CD4-positive, alpha-beta T cell treated with Interleukin-4 for 4 hours (primary cell): ENCODE measurements at places on chromosomes 7 and 10.
A peak's percentile ranks its signal among the peaks of the same experiment; 100 is the strongest.

GRCh38 chr10:99593312-99593711 is 26.9 kb downstream of the SLC25A28 start:
- DNase-seq = no peak

DNA sequence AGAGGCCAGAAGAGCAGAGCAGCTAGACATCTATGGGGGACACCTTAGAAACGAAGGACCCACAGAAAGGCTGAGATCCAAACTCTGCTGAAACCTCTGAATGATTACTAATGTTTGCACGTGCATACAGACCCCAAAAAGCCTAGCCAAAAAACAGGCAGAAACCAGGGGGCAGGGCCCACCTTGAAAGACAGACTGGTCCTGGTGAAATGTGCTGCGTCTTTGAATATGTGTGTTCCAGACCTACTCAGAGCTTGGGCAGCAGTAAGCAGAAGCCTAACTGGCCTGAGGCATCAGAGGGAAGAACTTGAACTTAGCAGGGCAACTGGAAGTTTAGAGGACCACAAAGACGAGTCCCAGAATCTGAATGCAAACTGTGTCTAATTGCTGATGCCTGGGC is 251.8 kb downstream of the TEX36 start:
- no peak for DNase-seq

DNA sequence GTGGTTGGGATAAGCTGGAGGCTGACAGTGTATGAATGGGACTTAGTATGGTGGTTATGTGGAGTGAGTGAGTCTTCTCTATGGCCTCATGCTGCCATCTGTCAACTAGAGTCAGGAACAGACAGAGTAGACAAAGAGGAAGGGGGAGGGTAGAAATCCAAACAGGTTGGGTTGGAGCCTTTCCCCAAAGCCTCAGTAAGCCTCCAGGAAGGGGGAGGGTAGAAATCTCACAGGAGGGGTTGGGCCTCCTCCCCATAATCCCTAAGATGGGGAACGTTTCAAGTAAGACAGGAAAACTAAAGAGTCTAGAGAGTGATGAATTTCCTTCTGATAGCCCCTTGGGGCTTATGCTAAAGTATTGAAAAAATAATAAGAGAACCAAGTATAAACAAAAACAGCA is 2.0 kb upstream of the AKR1B15 start:
- DNase-seq = no peak

DNA sequence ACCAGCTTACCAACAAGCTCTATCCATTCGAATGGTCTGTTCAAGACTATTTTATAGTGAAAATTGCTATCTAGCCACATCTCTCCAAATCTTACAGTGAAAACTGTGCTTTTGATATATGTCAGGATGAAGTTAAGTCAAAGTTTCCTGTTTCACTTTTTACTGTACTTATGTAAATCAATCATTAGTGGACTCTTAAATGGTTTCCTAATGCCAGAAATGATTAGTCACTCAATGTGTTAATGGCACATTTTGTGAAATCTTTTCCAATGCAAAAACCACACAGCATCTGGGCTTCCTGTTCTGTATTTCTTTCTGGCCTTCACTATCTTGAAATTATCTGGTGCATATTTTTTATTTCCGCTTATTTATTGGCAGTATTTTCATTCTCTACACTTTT is 87.3 kb upstream of the STEAP1B start:
- DNase-seq = no peak

- no peak for DNase-seq
These were observed 64.4 kb downstream of the ITGB8 start for GRCh38 chr7:20395104-20395503.

DNA sequence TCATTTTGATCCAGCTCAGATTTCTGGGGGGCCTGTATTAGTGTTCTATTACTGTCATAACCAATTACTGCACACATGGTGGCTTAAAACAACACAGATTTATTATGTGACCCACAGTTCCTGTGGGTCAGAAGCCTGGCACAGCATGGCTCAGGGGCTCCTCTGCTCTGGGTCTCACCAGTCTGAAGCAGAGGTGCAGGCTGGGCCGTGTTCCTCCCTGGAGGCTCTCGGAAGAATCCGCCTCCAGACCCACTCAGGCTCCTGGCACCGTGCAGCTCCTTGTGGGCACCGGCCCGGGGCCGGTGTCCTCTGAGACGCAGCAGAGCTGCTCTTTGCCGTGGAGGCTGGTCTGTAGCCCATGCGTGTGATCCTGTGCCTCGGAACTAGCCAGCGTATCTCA is 61.5 kb downstream of the RAMP3 start:
- no peak for DNase-seq

- no peak for DNase-seq
These were observed 17.9 kb downstream of the ZC3HAV1 start for GRCh38 chr7:139091677-139091996.

DNA sequence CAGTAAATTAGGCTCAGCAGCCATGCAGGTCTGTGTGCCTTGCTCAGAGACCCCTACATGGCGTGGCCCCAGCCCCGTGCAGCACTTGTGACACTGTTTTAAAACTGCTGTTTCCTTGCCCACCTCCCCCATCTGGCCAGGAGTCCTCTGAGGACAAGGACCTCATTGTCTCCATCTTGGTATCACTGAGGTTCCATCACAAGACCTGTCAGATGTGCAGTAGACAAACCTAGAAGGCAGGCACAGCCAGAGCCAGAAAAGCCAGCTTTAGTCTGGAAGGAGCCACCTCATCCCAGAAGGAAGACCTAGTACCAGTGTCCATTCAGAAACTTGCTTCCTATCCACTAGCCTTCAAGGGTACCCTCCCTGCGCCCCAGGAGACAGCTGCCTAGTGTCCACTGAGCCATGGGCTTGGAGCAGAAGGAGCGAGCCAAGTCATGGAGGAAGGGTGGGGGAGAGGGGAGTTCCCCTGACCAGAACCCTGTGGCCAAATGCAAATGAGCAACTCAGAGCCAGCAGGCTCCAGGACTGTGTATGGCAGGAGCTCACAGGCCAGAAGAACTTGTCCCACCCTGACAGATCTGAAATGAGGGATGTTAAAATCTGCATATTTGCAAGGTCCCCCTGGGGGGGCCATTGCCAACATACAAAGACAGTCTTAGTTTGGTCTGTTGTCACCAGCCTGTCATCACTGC is 176.1 kb downstream of the SH3PXD2A start:
- no peak for DNase-seq

- no peak for DNase-seq
These were observed 36.6 kb downstream of the BNIP3 start for GRCh38 chr10:131944976-131945695.

GRCh38 chr7:105046414-105046813 is 32.4 kb downstream of the KMT2E start:
- no peak for DNase-seq

DNA sequence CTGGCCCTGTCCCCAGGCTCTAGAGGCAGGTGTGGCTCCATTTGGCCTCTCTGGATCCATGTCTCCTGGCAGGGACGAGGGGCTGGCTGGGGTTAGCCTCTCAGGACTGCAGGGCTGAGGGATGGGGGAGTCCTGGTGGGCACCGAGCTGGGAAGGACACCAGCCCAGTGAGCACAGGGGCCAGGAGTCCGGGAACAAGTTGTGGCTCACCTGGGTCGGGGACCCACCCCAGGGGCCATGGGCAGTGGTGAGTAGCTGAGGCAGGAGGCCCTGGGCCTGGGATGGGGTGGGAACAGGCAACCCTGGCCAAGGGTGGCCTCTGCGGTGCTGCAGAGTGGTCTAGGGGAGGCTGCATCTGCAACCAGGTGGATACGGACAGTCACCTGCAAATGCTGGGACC is 24.1 kb downstream of the ANTXRL start:
- no peak for DNase-seq

GRCh38 chr7:4018601-4019316 is 663.3 kb upstream of the FOXK1 start:
- no peak for DNase-seq

DNA sequence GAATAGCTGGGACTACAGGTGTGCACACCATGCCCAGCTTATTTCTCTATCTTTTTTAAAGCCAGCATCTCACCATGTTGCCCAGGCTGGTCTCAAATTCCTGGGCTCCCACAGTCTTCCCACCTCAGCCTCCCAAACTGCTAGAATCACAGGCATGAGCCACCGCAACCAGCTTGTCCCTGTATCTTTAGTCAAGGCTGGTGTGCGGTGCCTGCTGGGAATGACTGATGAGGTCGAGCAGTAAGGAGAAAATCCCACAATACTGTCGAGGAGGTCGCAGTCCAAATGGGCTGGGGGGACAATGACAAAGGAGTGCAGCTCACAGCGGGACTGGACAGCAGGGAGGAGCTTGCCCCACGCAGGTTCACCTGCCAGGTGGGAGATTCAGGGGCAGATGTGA is 50.2 kb upstream of the CALN1 start:
- no peak for DNase-seq

- no peak for DNase-seq
These were observed 11.7 kb upstream of the GPR141 start for GRCh38 chr7:37671876-37672275.

- peak; percentile 53 for DNase-seq
These were observed 26.7 kb downstream of the ERCC6 start for GRCh38 chr10:49512121-49512809.

DNA sequence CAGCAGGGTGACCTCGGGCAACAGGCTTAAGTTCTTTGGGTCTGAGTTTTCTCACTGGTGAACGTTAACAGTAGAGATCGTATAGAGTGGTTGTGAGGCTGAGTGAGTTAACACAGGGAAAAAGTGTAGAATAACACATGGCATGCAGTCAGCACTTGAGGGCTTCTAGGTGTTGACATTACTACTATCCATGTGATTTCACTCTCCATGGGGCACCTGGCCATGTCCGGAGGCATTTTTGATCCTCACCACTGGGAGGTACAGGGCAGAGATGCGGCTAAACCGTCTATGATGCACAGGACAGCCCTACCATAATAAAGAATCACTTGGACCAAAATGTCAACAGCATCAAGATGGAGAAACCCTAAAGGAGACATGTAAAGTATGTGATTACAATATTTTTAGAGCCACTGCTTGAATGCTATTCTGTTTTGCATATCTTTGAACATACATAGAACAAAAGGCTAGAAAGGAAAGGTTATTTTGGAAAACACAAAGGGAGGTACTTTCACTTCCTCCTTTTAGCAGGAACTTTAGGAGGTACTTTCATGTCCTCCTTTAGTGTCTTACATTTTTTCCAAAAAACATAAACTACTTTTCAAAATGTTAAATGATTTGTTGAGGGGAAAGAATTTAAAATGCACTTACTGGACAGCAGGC is 44.3 kb downstream of the NOD1 start:
- no peak for DNase-seq

DNA sequence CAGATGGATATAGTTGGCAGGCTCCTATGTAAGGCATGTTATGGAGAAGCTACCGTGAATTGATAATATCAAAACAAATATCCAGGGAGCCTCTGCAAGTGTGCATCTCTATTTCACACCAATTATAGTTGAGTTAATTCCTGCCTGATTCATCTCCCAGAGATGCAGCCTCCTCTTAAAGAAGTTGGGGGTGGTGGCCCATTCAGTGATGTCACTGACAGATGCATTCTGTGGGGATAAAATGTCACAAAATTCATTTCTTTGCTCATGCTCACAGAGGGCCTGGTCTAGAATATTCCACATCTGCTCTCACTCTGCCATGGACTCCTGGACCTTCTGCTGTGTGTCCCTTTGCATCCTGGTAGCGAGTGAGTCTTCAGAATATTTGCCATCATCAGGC is 189.1 kb upstream of the PRSS1 start:
- no peak for DNase-seq

DNA sequence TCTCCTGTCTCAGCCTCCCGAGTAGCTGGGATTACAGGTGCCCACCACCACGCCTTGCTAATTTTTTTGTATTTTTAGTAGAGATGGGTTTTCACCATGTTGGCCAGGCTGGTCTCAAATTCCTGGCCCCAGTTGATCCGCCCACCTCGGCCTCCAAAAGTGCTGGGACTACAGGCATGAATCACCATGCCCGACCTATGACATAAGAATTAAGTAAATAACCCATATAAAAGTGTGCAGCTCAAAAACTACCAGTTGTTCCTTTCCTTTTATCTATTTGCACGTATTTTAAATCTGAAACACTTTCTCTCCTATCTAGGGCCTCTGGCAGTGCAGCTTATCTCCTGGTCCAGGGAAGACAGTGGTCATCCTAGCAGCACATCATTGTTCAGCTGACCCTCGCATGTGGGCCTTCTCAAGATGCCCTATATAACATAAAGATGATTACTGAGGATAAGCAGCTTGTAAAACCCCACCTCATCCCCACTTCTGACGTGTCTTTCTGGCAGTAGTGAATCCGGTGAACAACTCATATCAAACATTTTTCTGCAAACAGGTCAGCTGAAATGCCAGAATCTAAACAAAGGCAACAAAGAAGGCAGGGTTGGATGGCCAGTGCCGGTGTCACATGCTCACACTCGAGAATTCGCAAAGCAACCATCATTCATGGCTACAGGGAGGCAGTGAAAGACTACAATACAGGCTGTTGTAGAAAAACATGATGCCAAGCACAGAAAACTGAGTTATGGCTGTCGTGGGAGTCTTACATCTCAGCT is 36.0 kb upstream of the KCNIP2 start:
- no peak for DNase-seq

DNA sequence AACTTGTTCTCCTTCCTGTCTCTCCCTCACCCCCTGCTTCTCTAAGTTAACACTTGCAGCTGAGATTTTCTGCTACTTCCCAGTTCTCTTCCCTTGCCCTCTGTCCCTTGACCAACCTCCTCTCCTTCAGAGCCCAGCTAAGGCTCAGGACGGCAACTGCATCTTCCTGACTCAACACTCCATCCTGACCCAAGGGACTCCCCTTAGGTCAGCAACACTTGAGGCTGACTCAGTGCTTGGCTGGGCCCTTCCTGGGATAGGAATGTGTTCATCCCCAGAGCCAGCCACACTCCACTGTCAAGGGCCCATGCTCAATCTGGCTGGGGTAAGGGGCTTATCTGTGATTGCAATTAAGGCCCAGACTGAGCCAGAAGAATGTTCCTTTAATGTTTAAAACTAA is 3.4 kb downstream of the CALHM2 start:
- DNase-seq = no peak

- DNase-seq = no peak
These were observed 26.8 kb upstream of the BTBD16 start for GRCh38 chr10:122244001-122244975.

DNA sequence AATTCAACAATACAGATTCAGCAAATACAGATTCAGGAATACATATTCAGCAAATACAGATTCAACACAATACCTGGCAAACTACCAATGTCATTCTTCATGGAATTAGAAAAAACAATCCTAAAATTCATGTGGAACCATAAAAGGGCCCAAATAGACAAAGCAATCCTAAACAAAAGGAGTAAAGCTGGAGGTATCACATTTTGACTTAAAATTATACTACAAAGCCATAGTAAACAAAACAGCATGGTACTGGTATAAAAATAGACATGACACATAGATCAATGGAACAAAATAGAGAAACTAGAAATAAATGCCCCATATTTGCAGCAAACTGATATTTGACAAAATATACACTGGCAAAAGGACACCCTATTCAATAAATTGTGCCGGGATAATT is 3.4 kb upstream of the NT5C3A start:
- DNase-seq = no peak

GRCh38 chr10:34396663-34397062 is 418.4 kb downstream of the PARD3 start:
- no peak for DNase-seq
